GM13977 (cell line): ENCODE measurements at places on chromosomes 3 and 15.

GRCh38 chr3:117618462-117618861 lies 908.9 kb downstream of the TUSC7 start:
- DNase-seq: no peak

DNA sequence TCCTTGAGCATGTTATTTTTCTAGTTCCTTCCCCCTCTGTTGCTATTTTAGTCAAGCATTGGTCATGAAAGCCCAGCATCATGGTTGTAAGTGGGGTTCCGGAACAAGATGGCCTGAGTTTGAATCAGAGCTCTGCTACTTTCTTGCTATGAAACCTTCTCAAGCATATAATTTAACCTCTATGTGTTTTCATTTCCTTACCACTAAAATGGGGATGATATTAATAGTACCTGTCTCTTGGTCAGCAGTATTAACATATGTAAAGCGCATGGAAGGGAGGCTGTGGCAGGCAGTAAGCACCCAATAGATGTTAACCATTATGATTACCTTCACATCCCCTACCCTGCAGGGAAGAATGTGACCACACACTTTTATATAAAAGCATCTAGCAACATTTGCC lies 14.3 kb upstream of the SPRED1 start:
- DNase-seq: no peak

GRCh38 chr15:73818308-73818985 lies 54.9 kb upstream of the TBC1D21 start:
- DNase-seq: no peak

DNA sequence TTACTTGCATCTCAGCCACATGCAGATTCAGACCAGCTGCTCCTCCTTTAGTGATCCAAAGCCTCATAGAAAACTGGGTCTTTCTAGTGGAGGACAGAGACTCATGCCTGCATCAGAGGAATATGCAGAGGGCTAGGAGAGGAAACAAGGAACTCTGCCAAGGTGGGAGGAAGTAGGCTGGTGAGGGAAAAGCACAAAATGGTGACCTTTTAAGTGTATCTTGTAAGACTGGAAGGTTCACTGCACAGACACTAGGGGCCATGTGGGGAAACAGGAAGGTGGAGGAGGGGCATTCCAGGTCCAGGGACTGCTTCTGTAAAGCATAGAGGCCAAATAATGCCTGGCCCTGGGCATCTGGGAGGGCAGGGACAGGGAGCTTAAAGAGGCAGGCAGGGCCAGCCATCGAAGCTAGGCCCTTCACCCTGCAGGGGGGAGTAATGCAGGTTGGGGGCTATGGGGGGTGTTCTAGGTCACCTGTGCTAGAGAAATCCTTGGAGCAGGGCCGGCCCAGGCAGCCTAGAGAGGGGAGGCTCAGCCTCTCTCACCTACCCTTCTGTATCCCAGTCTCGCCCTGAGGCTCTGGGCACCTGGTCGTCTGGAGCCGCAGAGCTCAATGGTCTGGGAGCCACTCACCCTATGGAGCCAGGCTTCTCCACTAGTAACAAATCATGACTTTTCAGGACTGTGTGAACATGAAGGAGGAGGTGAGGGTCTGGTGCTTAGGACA lies 117.7 kb downstream of the DNAJB8 start:
- no peak for DNase-seq

DNA sequence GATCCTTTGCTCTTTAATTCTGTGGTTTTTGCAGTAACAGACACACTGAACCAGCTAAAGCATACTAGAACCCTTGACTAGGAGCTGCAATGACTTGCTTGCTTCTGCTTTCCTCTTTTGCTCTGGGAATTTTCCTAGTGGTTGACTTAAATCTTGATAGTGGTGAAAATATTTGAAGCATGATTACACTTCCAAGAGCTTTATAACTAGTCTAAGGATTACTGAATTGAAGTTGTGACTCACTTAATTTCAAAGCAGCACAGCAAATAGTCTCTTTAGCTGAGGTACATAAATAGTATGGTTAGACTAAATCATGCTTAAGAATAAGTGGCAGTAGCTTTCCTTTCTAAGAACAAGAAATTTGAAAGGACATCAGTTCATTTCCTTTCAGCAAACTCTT lies 513.5 kb upstream of the GBE1 start:
- DNase-seq: no peak

DNA sequence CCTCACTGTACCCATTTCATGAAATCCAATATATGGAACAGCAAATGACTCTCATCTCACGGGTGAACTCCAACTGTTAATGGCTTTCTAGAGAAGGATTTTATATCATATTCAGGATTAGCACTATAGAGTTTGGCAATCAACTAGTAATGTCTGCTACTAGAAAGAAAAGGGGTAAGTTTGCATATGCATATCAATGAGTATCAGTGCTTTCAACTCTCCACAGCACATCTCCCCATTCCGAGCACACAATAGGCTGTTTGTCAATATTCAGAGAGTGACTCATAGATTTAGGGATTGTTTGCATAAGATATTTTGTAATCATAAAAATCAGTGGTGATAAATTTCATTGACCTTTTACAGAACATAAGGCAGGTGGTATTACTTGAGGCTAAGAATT lies 163.2 kb upstream of the LMCD1 start:
- DNase-seq: no peak

DNA sequence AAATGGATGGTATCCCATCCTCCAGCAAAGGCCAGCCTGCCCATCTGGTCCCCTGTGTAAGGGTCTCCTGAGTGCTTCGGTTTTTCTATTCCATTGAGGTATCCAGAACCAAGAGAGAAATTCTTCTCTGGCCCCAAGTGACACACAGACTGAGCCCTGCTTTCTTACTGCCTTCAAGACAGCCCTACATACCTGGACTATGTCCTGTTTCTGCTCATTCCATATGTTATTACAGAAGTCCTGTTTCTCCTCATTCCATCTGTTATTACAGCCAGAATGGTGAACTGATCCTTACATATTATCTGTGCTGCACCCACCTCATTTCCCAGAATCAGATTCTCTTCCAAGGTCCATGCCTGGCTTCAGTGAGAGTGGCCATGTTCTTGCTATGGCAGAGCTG lies 115.2 kb downstream of the DCLK3 start:
- no peak for DNase-seq

GRCh38 chr15:90465140-90465929 lies 64.4 kb upstream of the CRTC3 start:
- DNase-seq: no peak
